Stimulated activated CD8-positive, alpha-beta memory T cell treated with anti-CD3 and anti-CD28 coated beads, Interleukin-15, amount 100 ng/mL, for 4 hours (primary cell): ENCODE measurements at places on chromosomes 6 and 20.

GRCh38 chr6:20746024-20746423 lies 211.8 kb downstream of the CDKAL1 start:
- no peak for DNase-seq

GRCh38 chr6:44068607-44069296 lies 58.5 kb downstream of the MRPL14 start:
- DNase-seq, result no peak

DNA sequence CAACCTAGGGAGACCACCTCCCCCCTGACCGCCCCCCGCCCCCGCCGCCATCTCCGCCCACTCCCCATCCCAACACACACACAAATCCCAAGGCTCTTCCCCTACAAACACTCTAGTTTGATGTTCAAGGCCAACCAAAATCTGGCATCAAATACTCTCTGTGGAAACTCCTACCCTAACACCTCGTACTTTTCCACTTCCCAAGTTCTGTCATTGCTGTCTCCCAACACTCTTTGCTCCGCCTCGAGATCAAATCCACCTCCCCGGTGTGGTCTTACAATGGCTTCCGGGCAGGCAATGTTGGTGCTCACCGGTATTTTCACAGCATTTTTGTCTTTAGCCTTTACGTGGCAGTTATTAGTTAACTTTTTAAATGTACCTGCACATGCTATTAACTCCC lies 4.8 kb upstream of the QKI start:
- DNase-seq, result no peak

- no peak for DNase-seq
Observed at GRCh38 chr6:158848490-158848895, 29.3 kb upstream of the EZR start.

DNA sequence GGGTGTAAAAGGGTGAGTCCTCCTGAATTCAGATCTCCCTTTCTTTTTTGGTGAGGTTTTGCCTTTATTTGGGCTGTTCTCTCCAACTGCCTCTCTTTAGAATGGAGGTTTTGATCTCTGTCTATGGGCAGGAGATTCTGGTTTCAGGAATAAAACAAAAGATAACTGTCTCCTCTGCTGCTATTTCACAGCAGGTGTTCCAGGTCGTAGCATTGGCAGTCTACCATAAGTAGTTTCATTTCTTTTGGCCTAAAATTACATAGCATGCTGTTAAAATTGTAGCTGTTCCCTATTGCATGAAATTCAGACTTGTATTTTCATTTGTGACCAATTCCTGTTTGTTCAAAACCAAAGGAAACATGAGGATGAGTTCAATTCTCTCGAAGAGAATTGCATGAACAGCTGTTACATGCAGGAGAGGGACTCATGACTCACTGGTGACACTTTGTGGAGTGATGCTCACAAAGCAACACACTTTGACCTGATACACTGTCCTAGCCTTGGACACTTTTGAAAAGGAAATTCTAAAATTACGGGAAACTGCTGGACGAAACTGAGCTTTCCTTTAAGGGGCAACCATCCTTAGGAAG lies 76.8 kb upstream of the SIRPG start:
- DNase-seq, result no peak
